ENCODE measurements at places on chromosomes 2 and 18. TPM values are rescaled to one million over a fixed set of nuclear protein-coding genes. Genes with fewer than 3 reads are reported as not detected.

RIT2 gene
- not detected for total RNA-seq

DNA sequence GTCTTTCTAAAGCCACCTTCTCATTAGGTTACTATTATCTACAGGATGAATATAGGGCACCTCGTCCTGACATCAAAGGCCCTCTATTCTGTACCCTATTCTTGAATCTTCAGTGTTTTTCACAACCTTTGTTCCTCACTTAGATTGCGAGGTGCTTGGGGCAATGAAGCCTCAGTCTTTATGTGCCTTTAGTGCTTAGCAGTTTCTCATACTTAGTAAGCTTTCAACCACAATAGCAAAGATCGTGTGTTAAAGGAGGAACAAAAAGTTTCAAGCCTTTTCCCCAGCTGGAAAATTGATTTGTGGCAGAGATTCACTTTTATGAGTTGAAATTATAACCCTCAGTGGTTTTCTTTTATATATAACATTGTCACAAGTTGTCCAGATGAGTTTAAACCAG, 226.9 kb downstream of the MYO3B start:
- DNase-seq = no peak

PIEZO2 gene
- total RNA-seq = 0.32 TPM

GRCh38 chr2:41994233-41994637, 53.6 kb upstream of the PKDCC start:
- no peak for DNase-seq

- DNase-seq = no peak
Observed at GRCh38 chr18:48826271-48826670, 124.5 kb downstream of the SMAD7 start.

NDC80 gene
- 77.5 TPM for total RNA-seq

DNA sequence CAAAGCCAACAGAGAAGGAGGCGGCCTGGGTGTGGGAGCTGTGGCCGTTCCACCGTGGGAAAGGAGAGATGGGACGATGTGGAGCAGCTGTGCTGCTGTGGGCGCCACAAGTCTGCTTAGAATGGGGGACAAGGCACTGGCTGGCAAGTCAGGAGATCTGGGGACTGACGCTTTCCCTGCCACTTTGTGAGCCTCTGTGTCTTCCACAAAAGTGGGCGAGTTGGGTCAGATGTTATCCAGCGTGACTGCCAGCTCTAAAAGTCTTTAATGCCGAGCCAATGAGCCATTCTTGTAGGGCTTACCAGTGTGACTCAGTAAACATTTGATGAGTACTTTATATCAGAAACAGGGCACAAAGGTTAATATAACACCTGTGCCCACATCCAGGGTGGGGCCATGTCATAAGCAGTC, 113.6 kb upstream of the MGAT5 start:
- peak; percentile 61 for DNase-seq

- no peak for DNase-seq
Observed at GRCh38 chr2:128008074-128008672, 19.7 kb downstream of the SAP130 start.

DNA sequence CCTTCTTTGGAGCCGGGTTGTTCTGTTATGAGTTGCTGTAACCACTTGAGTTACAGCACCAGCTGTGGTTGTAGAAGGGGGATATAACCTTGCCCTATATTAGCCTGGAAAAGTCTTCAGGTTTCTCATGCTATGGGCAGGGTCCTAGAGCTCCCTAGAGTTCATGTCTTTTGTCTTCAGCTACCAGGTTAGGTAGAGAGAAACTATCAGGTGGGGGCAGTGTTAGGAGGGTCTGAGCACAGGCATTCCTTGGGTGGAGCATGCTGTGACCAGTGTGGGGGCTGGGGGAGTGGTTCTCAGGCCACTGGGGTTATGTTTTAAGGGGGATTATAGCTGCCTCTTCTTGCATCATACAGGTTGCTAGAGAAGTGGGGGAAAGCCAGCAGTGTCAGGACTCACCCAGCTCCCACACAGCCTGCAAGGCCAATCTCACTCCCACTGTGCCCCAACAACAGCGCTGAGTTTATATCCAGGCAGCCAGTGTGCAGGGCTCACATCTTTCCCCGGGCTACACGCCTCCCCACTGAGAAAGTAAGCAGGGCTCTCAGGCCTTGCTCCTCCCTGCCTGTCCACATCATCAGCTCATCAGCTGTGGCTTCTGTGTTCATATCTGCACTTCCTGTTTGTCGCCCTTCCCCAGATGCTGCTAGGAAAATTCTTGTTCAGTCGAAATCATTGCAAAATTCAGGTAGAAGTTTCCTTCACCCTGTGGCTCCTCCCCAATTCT, 133.8 kb upstream of the NRXN1 start:
- DNase-seq = no peak

- DNase-seq = peak; percentile 52
Observed at GRCh38 chr2:66435549-66435875, 587 bp downstream of the MEIS1 start.

B3GNT7 gene
- total RNA-seq = 0.04 TPM

DNA sequence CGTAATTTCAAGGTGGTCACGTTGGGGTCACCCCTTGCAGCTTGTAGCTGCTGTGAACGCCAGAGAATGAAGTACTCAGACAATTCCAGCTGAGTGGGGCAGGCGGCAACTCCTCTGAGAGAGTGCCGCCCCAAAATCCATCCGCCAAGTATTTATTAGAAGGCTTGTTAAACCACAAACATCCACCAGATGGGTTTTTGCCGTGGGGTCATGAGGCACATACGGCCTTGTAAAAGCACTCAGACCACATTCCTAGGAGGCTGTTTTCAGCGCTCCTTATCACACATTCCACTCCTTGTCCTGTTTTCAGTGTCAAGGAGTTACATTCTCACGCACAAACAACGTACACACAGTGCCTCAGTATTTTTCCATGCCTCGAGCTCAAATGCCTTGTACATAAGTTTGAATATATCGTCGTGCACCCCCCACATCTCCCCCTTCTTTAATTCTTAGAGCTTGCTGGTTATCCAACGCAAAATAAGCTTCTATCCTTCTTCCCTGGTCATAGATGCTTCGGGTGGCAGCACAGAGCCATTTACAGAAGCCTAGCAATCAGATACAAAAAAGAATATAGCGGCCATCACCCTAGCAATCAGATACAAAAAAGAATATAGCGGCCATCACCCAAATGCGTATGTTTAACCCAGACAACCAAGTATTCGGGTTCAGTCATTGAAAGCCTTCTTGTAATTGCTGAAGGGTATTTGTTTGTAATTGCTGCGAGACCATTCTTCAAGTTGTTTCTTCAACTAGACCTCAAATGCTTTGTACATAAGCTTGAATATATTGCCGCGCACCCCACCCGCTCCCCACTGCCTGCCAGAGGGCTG, 7.3 kb downstream of the ALPP start:
- peak; percentile 27 for DNase-seq

DNA sequence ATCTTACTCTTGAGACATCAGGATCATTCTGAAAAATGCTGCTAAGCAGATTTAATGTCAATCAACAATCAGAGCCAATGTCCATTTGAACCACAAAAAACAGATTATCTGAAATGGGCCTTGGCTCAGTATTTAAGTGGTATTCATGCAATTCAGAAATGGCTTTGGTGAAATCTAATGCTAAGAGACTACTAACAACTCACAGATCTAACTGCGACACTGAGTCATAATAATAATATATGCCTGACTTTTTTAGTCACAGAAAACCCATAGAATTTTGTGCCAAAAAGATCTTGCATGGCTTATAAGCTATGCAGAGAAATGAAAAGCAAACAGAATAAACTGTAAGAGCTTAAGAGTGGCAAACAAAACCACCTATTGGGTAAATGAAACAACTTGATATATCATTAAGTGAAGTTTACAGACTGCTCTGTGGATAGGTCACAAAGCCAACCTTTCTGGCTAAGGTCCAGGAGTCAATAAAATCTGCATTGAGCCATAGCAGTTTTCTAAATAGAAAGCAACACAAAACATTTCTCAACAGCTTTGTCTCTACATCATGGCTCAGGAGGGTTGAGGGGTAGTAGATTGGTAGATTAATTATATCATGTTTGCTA, 234.3 kb downstream of the LRATD1 start:
- no peak for DNase-seq

GRCh38 chr2:199458806-199459285, 1.1 kb upstream of the SATB2 start:
- DNase-seq = no peak

DNA sequence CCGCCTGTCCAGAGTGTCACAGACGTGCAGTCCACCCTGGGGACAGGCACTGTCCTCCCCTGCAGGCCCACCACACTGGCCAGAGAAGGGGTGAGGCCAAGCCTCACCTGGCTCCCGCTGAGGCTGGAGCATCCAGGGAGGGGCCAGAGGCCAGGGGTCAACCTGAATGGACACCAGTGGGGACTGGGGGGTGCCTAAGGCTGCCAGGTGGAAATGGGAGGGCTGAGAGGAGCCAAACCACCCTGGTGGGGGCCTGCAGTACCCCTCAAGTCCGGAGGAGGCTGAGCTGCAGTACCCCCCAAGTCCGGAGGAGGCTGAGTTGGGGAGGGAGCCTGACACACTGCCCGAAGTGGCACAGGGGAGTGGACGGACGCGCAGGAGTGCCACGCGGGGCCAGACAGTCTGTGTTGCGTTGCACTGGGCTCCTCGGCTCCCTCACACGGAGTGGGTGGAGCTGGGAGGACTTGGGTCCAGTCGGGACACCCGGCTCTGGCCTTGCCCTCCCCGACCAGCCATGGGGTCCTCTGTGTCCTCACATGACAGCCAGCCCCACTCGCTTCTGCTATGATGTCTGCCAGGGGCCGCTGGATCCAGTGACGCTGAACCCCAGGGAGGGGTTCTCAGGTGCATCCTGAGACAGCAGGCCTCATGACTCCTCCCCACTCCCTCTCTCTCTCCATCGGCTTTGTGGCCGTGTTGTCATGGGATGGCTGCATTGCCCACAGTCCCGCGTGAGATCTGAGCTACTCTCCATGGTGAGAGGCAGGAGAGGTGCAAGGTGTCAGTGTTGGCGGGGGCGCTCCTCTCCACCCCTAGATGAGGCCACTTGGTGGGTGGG, 22.3 kb upstream of the GPC1 start:
- no peak for DNase-seq

GRCh38 chr2:197176522-197176921, 134.1 kb downstream of the ANKRD44 start:
- no peak for DNase-seq

- peak; percentile 64 for DNase-seq
Observed at GRCh38 chr2:55618275-55619055, 1.0 kb upstream of the PPP4R3B start.

GRCh38 chr2:95261602-95262001, 12.6 kb upstream of the PROM2 start:
- no peak for DNase-seq

DNA sequence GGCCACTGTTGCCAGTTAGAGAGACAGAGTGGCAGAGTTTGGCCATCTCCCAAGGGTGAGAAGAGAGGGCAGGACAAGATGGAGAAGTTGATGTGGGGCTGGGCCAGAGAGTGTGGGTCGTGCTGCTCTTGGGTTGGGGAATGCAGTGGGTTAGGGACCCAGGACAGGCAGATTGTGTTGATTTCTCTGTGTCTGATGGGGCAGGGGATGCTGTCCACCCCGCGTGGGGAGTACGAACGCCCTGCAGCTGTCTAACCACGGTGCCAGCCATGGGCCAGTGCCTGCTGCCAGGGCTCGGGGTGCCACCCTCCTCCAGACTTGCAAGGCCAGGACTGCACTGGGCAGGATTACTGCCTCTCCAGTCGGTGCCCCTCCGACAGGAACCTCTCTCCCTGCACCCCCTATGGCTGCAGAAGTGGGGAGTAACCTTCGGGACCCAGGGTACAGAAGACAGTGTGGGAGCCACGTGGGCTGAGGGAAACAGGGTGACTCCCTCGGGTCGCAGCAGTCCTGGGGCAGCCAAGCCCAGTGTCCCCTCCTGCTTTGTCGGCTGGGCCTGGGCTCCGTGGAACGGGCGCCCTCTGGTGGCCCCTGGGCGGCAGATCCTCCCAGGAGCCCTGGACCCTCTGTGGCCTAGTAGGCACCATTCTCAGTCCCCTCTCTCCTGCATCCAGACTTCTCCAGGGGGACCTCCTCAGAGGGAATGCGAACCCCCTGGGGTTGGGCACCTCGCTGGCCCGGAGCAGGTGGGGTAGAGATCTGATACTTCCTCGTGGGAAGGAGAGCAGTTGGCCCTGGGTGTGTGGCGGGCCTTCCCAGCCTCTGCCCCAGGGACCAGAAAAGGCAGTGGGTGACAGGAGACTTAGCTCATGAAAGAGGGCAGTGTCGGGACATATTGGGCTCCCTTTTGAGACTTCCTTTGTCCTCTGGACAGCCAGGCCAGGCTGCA, 2.7 kb downstream of the GPC1 start:
- peak; percentile 89 for DNase-seq

- DNase-seq = no peak
Observed at GRCh38 chr18:51724790-51725721, 527.6 kb upstream of the MEX3C start.

STPG4 gene
- total RNA-seq = 0.14 TPM

GRCh38 chr18:77153404-77153803, 20.8 kb upstream of the MBP start:
- DNase-seq = no peak

GRCh38 chr2:121211689-121212151, 73.3 kb downstream of the TFCP2L1 start:
- DNase-seq = no peak

NYAP2 gene
- 0.69 TPM for total RNA-seq

DNA sequence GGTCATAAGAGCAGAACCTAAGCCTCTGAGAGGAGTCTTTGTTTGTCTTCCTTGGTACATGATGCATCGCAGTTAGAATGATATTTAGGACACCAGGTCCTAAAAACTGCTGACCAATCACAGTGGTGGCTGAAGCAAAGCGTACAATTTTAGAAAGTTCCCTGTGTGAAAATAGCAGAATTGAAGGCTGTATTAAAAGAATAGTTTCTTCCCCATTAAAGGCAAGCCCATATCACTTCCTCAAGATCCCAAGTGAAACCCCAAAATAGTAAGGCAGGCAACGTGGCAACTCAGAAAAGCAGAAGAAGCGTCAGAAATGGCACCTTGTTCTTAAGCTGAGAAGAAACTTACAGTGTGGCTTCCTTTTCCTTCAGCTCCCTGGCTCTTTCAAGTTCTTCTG, 154.8 kb upstream of the PGAP1 start:
- DNase-seq = no peak

- DNase-seq = no peak
Observed at GRCh38 chr2:3243804-3244203, 133.8 kb downstream of the EIPR1 start.

DNA sequence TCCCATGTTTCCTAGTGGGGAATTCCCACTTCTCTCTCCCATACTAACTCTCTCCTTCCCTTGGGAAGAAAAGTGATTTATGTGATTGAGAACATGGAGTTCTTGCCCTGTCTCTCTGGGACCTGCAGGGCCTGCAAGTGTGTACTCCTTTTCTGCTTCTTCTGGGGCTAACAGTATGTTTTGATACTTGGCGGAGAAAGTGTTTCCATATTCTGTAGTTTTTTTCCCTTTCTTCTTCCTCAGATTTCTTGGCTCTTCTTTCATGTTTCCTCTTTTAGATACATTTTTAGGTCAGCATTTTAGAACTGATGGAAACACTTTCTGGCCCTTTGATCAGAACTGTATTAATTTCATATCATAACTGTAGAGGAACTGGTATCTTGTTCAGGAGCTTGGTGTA, 352.2 kb downstream of the DLGAP1 start:
- no peak for DNase-seq

DNA sequence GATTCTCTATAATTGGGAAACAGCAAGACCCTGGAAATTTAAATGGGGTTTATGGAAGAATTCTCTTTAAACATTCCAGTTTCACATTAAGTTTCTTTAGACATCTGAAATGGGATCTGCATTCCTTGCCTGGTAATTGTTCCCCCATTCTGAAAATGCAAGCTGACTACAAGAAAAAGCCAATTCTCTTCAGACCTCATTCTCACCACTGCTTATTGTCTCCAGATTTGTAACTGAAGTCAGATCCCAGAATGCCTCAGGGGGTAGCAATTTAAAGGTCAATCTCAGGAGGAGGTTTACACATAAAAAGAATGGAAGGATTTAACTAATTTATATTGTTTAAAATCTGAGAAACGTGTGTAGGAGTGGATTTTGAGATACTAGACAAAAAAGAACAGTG, 41.2 kb downstream of the COL3A1 start:
- DNase-seq = no peak
